ENCODE measurements at places on chromosomes 2 and 18. TPM values are rescaled to one million over a fixed set of nuclear protein-coding genes. Genes with fewer than 3 reads are reported as not detected.
A peak's percentile ranks its signal among the peaks of the same experiment; 100 is the strongest.

The SERPINB5 gene
- total RNA-seq = not detected

The BOLA3 gene
- total RNA-seq = 19.6 TPM

The MREG gene
- 12.7 TPM for total RNA-seq

The ALPI gene
- not detected for total RNA-seq

The CNGA3 gene
- total RNA-seq = 0.18 TPM

DNA sequence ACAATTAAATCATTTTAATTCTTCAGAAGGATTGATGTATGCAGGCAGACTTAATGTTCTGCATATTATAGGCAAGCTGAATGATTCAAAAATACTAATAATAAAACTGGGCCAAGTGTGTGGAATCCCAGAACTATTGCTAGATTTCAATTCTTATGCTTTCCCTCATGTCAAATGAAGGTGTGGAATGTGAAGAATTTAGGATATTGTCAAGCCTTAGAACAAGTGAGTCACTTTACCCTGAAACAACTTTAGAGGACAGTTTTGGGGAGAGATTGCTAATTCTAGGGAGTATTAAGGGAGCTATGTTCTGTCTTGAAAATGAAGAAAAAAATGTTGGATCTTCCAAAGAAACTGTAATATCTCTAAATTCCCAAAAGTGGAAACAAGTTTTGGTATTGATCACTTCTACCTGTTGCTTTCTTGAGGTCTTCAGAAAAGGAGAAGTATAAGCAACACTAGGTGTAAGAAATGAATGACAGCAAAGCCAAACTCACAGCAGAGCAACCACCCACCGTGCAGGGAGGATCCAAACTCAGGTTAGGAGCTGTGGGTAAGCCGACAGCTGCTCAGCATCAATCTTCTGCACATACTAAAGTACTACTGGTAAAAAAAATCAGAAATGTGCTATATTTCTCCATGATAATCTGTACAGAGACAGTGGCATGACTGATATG lies 818.1 kb downstream of the SLC4A3 start:
- H3K27ac ChIP-seq = no peak overlapping the region
- H3K27me3 ChIP-seq = no peaks in the 10 kb centered on the region

- no peaks in the 10 kb centered on the region for H3K36me3 ChIP-seq
- peak overlapping the region; percentile 99 for H3K27ac ChIP-seq
- H3K4me3 ChIP-seq = peak overlapping the region; percentile 84
- no peaks in the 10 kb centered on the region for H3K27me3 ChIP-seq
- peaks cover 46% of the 10 kb centered on the region for H3K4me1 ChIP-seq
Measured at GRCh38 chr2:64654063-64654811, 524 bp upstream of the SERTAD2 start.

- no peak overlapping the region for H3K27ac ChIP-seq
- H3K36me3 ChIP-seq = peaks cover 52% of the 10 kb centered on the region
- no peaks in the 10 kb centered on the region for H3K4me1 ChIP-seq
- no peak for DNase-seq
- H3K4me3 ChIP-seq = no peak overlapping the region
Measured at GRCh38 chr2:239181903-239182581, 218.8 kb downstream of the HDAC4 start.

DNA sequence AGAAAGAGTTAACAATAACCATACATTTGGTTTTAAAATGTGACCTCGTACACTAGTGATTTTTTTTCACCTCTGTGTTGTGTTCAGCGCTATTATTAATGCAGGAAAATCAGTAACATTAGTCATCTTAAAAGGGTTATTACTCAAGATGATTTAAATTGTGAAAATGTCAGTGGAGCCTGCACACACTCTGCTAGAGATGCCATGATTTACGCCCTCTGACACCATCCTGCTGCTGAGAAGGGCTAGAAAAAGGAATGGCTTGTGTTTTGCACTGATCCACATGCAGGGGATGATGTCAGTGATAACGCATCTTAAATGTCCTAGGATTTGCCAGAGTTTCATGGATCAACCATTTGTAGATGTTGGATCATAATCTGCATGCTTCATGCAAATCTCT lies 121.3 kb upstream of the BOD1L2 start:
- H3K4me3 ChIP-seq = no peak overlapping the region
- H3K27ac ChIP-seq = no peak overlapping the region
- no peak for DNase-seq
- H3K36me3 ChIP-seq = peaks cover 53% of the 10 kb centered on the region

DNA sequence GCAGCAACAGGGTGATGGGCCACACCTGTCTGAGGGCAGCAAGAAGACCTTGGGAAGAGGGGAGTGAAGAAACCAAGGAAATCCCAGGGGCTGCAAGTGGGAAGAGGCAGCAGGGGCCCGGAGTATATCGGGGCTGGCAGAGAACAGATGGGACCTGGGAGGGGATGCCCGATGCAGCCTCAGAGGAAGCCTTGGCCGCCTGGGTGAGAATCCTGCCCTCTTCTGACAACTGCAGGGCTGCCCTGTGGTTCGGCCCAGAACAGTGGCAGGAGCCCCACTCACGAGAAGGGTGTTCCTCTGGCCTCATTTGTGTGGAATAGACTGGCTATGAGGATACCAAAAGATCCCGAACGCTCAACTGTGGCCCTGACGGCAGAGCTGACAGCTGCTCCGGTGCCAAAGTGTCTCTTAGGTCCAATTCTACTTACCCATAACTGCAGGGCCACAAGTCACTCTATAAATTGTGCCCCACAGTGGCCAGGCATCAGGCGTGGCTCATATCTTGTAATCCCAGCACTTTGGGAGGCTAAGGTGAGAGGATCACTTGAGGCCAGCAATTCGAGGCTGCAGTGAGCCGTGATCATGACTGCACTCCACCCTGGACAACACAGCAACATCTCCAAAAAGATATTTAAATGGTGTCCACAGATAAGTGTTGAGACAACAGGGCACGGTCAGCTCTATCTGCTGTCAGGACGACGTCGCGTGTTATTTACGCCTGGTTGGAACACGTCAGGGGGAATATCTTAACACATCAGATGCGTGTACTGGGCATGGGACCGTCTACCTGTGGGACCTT lies 23.6 kb upstream of the ID2 start:
- H3K4me1 ChIP-seq = no peaks in the 10 kb centered on the region
- no peak overlapping the region for H3K27ac ChIP-seq
- DNase-seq = no peak
- H3K27me3 ChIP-seq = no peaks in the 10 kb centered on the region
- H3K36me3 ChIP-seq = no peaks in the 10 kb centered on the region
- H3K4me3 ChIP-seq = no peak overlapping the region

- peaks cover 25% of the 10 kb centered on the region for H3K4me1 ChIP-seq
- H3K4me3 ChIP-seq = no peak overlapping the region
- DNase-seq = no peak
- H3K27me3 ChIP-seq = no peaks in the 10 kb centered on the region
- H3K36me3 ChIP-seq = no peaks in the 10 kb centered on the region
Measured at GRCh38 chr18:10140461-10141282, 226.9 kb downstream of the VAPA start.
